Lung (tissue), 17 donors: ENCODE measurements at places on chromosomes 4 and X. TPM values are rescaled to one million over a fixed set of nuclear protein-coding genes. Genes with fewer than 3 reads are reported as not detected.

P2RY4 gene
- total RNA-seq: 1.3 TPM

THOC2 gene
- total RNA-seq: 224 TPM

CYBB gene
- total RNA-seq: 110 TPM

TAF7L gene
- 0.20 TPM for total RNA-seq

SOX3 gene
- not detected for total RNA-seq

GAGE12H gene
- total RNA-seq: not detected

- H3K36me3 ChIP-seq: no peaks in the 10 kb centered on the region
- H3K27me3 ChIP-seq: no peaks in the 10 kb centered on the region
- H3K27ac ChIP-seq: no peak overlapping the region
- no peak for DNase-seq
- H3K4me1 ChIP-seq: no peaks in the 10 kb centered on the region
Measured at GRCh38 chrX:78384486-78384885, 57.1 kb upstream of the CYSLTR1 start.

GRCh38 chr4:46211406-46211805 lies 87.6 kb upstream of the GABRG1 start:
- no peaks in the 10 kb centered on the region for H3K4me1 ChIP-seq
- no peak for DNase-seq
- H3K4me3 ChIP-seq: no peak overlapping the region
- no peaks in the 10 kb centered on the region for H3K27me3 ChIP-seq
- H3K27ac ChIP-seq: no peak overlapping the region

DNA sequence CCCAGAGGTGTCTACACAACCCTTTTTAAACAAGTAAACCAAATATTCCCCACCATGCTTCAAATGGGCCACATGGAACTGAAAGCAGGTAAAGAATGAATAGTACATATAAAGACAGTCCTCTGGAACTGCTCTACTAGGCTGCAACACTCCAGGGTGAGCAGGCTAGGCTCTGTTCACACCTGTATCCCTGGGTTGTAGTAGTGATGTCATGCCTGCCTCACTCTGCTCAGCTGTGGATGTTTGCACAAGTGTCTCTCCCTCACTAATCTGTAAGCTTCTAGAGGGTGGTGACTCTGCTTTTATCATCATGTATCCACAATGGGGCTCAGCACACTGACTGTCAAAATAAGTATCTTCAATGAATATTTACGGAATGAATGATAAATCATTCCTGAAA lies 20.4 kb downstream of the LEF1 start:
- H3K27ac ChIP-seq: no peak overlapping the region
- H3K27me3 ChIP-seq: no peaks in the 10 kb centered on the region
- peaks cover 8% of the 10 kb centered on the region for H3K4me1 ChIP-seq
- no peaks in the 10 kb centered on the region for H3K36me3 ChIP-seq

GRCh38 chrX:7318241-7318640 lies 170.3 kb upstream of the PUDP start:
- DNase-seq: no peak
- no peak overlapping the region for H3K4me3 ChIP-seq
- H3K36me3 ChIP-seq: no peaks in the 10 kb centered on the region
- H3K4me1 ChIP-seq: no peaks in the 10 kb centered on the region

DNA sequence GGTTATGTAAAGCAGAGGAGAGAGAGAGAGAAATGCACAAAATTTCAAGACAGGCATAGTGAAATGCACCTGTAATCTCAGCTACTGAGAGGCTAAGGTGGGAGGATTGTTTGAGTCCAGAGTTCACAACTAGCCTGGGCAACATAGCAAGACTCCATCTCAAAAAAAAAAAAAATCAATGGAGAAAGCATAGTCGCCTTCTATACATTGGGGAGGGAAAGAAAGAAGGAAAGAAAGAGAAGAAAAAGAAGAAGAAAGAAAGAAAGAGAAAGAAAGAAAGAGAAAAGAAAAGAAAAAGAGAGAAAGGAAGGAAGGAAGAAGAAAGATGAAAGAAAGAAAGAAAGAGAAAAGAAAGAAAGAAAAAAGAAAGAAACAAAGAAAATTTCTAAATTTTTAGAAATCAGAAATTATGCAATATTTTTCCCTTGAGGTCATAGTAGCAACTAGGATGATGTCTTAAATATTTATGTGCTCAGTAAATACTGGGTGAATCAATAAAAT lies 53.4 kb downstream of the DKK2 start:
- H3K27me3 ChIP-seq: no peaks in the 10 kb centered on the region
- H3K27ac ChIP-seq: no peak overlapping the region
- no peaks in the 10 kb centered on the region for H3K36me3 ChIP-seq
- DNase-seq: no peak
- no peaks in the 10 kb centered on the region for H3K4me1 ChIP-seq

GRCh38 chrX:68684291-68684918 lies 36.9 kb downstream of the STARD8 start:
- peak overlapping the region; percentile 79 for H3K27ac ChIP-seq
- no peaks in the 10 kb centered on the region for H3K36me3 ChIP-seq
- no peak overlapping the region for H3K4me3 ChIP-seq
- DNase-seq: peak; percentile 76
- peaks cover 2% of the 10 kb centered on the region for H3K4me1 ChIP-seq

- no peaks in the 10 kb centered on the region for H3K36me3 ChIP-seq
- no peak overlapping the region for H3K27ac ChIP-seq
- H3K27me3 ChIP-seq: no peaks in the 10 kb centered on the region
Measured at GRCh38 chr4:139633661-139634060, 32.0 kb upstream of the MGST2 start.

DNA sequence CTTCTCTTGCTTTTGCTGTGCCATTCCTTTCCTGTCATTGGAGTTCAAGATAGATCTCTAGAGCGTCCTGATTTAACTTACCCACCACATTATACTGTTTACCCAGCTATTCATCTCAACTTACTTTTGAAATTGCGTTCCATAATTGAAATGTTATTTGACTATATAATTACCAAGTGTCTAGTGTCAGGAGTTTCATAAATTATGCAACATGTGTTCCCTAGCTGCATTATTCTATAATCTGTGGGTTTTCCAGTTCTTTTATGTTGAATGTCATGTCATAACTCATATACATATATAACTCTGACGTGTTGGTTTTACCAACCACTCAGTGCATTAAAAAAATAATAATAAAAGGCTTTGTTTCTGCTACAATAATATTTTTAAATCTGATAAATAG lies 285.9 kb upstream of the ARSJ start:
- H3K27ac ChIP-seq: no peak overlapping the region
- no peak overlapping the region for H3K4me3 ChIP-seq
- no peaks in the 10 kb centered on the region for H3K27me3 ChIP-seq
- no peaks in the 10 kb centered on the region for H3K4me1 ChIP-seq

DNA sequence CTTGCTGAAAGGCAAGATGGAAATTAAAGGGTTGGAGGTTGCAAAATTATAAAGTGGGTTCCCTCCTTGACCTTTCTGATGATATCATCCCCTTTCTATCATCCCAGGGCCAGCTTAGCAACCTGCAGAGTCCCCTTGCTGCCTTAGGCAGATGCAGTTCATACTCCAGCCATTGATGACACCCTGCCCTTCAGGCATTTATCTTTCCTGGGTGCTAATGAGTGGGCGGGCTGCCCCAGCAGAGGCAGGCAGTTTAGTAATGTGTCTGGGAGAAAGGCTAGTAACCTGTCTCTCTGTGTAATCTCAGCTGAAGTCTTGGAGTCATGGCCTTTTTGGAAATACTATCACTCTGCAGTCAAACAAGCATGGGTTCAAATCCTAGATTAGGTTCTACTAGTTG lies 3.8 kb upstream of the FRMPD3 start:
- peaks cover 40% of the 10 kb centered on the region for H3K27me3 ChIP-seq
- H3K27ac ChIP-seq: no peak overlapping the region
- H3K4me1 ChIP-seq: no peaks in the 10 kb centered on the region
- no peaks in the 10 kb centered on the region for H3K36me3 ChIP-seq

DNA sequence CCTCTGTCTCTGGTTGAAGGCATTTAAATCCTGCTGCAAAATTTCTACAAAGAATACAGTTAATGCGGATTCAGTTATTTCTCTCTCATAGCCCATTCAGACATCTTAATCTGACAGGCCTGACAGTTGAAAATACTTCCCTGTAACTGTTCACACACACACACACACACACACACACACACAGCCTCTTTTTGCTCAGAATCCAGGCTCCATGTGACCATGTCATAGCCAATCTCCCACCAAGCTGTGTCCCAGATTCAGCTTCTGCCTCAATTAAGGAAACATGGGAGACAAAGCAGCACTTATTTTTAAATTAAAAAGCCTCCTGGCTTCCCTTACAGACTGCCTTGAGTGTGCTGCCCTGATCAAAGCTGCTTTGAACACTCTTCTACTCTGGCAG lies 49.3 kb upstream of the EFHC2 start:
- H3K27me3 ChIP-seq: no peaks in the 10 kb centered on the region
- DNase-seq: no peak
- H3K4me3 ChIP-seq: no peak overlapping the region
- H3K27ac ChIP-seq: no peak overlapping the region
- no peaks in the 10 kb centered on the region for H3K4me1 ChIP-seq

DNA sequence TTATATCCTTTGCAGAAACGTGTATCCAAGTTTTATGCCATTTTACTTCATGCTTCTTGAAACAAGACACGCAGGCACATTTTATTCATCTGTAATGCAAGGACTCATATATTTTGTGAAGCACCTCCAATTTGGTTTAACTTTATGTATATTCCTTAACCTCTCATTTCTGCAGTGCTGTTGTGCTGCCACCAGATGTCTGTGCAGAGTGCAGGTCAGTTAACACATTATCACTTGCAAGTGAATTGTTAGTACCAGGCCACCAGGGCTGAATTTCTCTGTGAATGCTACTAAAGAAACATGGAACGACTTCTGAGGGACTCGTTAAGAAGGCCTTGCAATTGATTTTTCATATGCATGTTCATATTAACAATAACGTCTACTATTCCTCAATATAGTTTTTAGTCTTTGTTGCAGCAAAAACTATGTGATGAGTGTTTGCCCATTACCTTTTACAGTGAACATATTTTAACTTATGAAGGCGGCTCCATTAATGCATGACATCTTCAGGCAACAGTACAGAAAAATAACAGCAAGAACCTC lies 770.3 kb downstream of the NLGN4X start:
- DNase-seq: no peak
- H3K27me3 ChIP-seq: no peaks in the 10 kb centered on the region
- no peak overlapping the region for H3K4me3 ChIP-seq
- no peak overlapping the region for H3K27ac ChIP-seq

DNA sequence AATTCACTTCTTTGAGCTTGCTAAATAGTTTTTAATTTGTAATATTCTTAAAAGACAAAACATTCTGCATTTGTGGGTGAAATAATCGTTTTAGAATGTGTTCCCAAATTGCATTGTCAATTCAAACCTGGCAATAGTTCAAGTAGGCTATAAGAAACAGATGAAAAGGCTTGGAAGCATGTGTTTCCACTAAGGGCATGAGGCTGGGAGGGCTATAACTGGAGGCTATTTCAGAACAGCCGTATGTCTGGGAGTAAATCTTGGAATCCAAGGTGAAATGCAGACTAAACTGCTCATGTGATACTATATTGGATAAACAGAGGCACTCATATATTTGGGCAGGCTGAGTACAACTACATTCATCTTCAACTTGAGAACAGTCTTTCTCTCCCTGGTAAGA lies 117.4 kb upstream of the GRPR start:
- peaks cover 58% of the 10 kb centered on the region for H3K27me3 ChIP-seq
- no peaks in the 10 kb centered on the region for H3K4me1 ChIP-seq
- H3K27ac ChIP-seq: no peak overlapping the region
- no peaks in the 10 kb centered on the region for H3K36me3 ChIP-seq
- DNase-seq: no peak
- no peak overlapping the region for H3K4me3 ChIP-seq

GRCh38 chr4:153000076-153000420 lies 63.9 kb downstream of the FHDC1 start:
- no peaks in the 10 kb centered on the region for H3K27me3 ChIP-seq

- no peaks in the 10 kb centered on the region for H3K36me3 ChIP-seq
- no peaks in the 10 kb centered on the region for H3K4me1 ChIP-seq
- H3K27ac ChIP-seq: no peak overlapping the region
Measured at GRCh38 chr4:6355052-6355451, 85.4 kb downstream of the WFS1 start.

GRCh38 chrX:24259544-24260240 lies 54.2 kb downstream of the SUPT20HL2 start:
- no peaks in the 10 kb centered on the region for H3K27me3 ChIP-seq
- no peaks in the 10 kb centered on the region for H3K4me1 ChIP-seq
- DNase-seq: peak; percentile 65
- no peak overlapping the region for H3K27ac ChIP-seq
- H3K36me3 ChIP-seq: no peaks in the 10 kb centered on the region
- H3K4me3 ChIP-seq: no peak overlapping the region

DNA sequence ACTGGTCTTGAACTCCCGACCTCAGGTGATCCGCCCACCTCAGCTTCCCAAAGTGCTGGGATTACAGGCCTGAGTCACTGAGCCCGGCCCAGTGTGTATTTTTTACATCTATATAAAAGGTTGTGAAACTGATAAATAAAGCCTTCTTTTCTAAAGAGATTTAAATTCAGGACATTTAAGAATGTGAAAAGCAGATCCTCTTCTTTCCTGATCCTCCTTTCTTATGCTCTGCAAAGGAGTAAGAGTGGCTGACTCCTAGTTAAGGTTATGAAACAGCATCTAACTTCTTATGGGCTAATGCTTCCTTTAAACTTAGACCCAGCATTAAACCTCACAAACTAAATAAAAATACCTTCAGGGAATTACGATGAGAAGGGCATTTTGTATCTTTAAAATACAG lies 197.7 kb upstream of the MAB21L2 start:
- no peaks in the 10 kb centered on the region for H3K27me3 ChIP-seq
- no peaks in the 10 kb centered on the region for H3K36me3 ChIP-seq
- no peak overlapping the region for H3K4me3 ChIP-seq
- DNase-seq: no peak
